ENCODE measurements at places on chromosomes 7 and 10.
A peak's percentile ranks its signal among the peaks of the same experiment; 100 is the strongest.

GRCh38 chr7:50339990-50340500 is 35.5 kb downstream of the IKZF1 start:
- DNase-seq, result no peak

DNA sequence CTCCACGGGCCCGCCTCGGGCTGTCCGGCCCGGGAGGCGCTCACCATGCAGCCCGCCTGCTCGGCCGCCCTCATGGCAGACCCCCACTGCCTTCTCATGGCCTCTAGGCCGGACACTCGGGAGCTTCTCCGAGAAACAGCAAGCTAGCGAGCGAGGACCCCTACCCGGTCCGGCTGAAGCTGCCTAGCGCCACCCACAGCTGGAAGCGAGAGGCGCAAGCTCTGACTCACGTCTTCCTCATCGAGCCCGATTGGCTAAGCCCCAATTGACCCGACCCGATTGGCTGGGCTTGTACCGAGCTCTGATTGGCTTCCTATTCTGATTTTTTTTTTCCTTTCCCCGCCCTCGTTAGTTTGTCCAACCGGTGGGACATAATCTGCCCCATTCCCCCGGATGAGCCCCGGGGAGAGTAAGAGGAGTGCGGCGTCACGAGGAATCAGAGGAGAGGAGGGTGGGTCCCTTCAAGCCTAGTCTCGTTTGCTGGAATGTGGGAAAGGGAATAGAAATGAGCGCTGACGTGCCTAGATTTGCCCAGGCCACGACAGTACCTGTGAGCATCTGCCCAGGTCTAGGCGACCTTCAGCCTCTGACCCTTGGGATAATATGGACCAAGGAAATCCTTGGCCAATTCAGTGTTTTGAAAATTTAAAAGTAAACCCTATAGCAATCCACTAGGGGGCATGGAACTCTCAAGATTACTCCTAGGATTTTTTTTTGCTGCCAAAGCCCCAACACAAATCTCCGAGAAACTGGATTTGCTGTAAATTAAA is at the start of gene TYSND1:
Gene TYSND1, minus strand, starts transcription at position 212 of the 770 bp plus-strand sequence. Its CDS starts 114 bp downstream, at position 98.
- DNase-seq, result peak; percentile 78

DNA sequence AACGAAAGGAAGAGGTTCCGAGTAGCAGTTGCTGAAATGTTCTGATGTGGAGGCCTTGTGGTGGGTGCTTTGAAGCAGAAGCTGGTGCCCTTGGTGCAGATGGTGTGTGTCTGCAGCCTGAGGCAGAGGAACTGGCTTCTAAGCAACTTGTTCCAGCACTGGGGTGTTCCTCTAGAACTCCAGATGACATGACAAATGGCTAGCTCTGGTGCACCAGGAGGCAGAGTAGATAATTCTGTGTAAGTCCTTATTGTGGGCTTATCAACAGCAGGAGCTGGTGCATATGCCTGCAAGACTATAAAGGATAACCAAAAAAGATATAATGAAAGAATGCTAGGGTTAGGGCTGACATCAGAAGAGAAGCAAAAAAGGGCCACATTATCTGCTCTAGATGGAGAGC is 76.5 kb downstream of the ARL5B start:
- no peak for DNase-seq

GRCh38 chr10:102764470-102765161 is 20.9 kb downstream of the WBP1L start:
- DNase-seq, result no peak

GRCh38 chr10:127979045-127979444 is 72.1 kb downstream of the PTPRE start:
- no peak for DNase-seq

DNA sequence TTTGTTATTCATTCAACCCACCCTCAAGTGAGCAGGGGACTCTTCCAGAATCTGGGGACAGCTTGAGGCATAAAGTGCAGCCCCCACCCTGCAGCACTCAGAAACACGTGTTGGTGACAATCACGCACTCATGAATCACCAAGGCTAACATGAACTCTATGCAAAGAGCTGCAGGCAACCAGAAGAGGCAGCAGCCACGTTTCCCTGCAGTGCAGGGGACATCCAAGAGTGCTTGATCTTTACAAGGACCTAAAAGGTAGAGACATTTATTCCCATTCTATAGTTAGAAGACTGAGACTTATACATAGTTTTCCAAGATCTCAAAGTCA is 135.2 kb upstream of the GDF10 start:
- no peak for DNase-seq

DNA sequence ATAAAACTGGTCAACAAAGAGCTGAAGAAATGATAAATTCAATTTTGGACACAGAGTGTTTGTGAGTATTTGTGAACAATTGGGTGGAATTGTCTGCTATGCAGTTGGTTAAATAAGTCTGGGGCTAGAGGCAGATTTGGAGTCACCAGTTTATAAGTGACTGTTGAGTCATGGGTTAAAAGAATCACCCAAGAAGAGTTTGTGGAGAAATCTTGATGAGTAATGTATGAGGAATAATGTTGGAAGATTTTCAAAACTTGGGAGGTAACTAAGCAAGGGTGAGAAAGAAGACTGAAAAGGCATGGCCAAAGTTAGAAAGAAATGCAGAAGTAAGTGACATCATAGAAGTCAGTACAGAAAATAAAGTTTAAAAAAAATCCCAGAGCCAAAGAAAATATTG is 750.7 kb downstream of the MAGI2 start:
- DNase-seq, result no peak

DNA sequence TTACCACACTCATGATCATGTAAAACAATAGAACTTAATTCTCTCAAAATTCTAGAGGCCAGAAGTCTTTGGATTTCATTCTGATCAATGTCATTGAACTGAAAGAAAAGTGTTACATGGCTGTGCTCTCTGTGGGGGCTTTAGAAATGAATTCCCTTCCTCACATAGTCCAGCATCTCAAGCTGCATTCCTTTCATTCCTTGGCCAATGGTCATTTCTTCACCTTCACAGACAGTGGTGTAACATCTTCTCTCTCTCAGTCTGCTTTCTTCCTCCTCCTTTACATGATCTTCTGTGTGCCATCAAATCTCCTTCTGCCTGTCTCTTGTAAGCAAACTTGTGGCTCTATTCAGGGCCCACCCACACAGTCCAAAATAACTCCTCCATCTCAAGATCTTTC is 735.3 kb downstream of the SUGCT start:
- DNase-seq, result no peak

- no peak for DNase-seq
Observed at GRCh38 chr10:74167443-74167842, 16.4 kb downstream of the ADK start.

- no peak for DNase-seq
Observed at GRCh38 chr7:52209614-52210013, 825.8 kb upstream of the POM121L12 start.

GRCh38 chr7:27235387-27236311 is 7.0 kb upstream of the EVX1 start:
- DNase-seq, result no peak

DNA sequence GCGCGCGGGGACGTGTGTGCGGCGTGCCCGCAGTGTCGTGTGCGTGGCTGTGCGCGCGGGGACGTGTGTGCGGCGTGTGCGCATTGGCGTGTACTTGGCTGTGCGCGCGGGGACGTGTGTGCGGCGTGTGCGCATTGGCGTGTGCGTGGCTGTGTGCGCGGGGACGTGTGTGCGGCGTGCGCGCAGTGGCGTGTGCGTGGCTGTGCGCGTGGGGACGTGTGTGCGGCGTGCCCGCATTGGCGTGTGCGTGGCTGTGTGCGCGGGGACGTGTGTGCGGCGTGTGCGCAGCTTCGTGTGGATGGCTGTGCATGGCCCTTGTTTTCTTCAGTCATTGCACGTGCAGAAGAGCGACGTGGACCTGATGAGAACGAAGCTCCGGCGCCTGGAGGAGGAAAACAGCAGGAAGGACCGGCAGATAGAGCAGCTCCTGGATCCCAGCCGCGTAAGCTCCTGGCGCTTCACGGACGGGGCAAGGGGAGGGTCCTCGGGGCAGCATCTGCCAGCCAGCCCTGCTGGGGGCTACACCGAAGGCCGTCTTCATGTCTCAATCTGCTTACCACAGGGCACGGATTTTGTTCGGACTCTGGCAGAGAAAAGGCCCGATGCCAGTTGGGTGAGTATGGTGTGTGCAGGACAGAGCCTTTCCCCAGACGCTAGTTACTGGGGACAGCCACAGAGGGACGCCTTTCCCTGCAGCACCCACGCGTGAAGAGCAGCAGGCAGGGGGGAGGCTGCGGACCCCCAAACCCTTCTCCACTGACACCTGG is 19.3 kb downstream of the IQCE start:
- DNase-seq, result no peak

DNA sequence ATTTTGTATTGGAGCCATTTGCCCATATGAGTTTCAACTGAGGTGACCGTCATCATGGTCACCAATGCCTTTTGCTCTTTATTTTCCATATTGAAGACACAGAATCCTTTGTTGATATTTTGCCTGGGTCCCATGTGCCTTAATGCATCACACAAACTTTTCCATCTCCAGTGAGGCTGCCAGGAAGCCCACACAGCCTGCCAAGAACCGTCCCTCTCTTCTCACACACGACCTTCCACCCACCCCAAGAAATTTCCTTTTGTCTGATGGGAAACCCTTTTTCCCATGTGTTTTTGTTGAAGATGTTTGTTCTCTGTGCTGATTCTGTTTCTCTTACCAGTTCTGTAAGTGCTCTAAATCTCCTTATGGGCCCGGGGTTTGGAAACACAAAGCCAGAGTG is 168.9 kb downstream of the CSTF2T start:
- no peak for DNase-seq

DNA sequence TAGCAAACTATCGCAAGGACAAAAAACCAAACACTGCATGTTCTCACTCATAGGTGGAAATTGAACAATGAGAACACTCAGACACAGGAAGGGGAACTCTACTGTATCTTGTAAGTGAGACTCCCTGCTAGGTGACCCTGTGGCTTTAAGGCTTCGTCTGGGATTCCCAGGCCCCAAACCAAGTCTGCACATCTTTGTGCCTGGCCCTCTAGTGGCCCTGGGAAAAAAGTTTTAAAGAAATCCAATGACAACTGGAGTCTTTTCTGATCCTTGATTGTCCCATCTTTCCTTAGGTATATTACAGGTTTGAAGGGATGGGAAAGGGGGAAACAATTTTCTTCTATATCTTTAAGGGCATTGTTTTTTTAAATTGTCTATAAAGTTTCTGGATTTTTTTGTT is 10.6 kb upstream of the LIPM start:
- DNase-seq, result no peak

- no peak for DNase-seq
Observed at GRCh38 chr7:58316-58715, 134.1 kb upstream of the FAM20C start.

GRCh38 chr10:20256969-20257368 is 440.7 kb downstream of the PLXDC2 start:
- DNase-seq, result no peak

GRCh38 chr10:76010703-76011102 is 579.3 kb downstream of the LRMDA start:
- no peak for DNase-seq

- no peak for DNase-seq
Observed at GRCh38 chr10:83425306-83425705, 714.0 kb upstream of the GHITM start.

DNA sequence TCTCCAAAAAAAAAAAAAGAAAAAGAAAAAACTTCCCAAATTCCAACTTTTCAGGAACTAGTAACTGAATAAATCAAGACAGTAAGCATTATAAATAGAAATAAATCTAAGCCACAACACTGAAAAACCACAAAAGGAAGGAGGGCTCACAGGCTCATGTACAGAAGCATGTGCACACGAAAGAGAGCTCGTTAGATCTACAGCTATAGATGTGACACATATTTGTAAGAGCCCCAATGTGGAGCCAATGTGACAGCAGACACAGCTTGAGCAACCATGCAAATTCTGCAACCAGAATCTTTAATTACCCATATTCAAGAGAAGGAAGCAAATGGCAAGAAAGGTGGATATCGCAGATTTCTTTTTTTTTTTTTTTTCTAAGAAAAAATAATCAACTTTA is 94.7 kb downstream of the SORBS1 start:
- DNase-seq, result no peak

DNA sequence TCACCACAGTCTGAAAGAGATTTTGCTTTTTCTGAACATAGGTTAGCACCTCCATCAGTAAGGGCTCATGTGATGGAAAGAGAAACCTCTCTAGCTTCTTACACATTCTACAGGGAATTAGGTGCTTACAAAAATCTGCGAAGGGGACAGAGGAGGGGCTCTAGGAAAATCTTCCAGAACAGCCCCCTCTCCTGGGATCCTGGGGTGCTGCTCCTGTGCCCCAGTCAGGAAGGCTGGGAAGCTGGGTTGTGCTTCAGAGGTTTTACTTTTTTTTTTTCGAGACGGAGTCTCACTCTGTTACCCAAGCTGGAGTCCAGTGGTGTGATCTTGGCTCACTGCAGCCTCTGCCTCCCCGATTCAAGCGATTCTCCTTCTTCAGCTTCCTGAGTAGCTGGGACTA is 7.5 kb upstream of the FAM171A1 start:
- DNase-seq, result no peak

DNA sequence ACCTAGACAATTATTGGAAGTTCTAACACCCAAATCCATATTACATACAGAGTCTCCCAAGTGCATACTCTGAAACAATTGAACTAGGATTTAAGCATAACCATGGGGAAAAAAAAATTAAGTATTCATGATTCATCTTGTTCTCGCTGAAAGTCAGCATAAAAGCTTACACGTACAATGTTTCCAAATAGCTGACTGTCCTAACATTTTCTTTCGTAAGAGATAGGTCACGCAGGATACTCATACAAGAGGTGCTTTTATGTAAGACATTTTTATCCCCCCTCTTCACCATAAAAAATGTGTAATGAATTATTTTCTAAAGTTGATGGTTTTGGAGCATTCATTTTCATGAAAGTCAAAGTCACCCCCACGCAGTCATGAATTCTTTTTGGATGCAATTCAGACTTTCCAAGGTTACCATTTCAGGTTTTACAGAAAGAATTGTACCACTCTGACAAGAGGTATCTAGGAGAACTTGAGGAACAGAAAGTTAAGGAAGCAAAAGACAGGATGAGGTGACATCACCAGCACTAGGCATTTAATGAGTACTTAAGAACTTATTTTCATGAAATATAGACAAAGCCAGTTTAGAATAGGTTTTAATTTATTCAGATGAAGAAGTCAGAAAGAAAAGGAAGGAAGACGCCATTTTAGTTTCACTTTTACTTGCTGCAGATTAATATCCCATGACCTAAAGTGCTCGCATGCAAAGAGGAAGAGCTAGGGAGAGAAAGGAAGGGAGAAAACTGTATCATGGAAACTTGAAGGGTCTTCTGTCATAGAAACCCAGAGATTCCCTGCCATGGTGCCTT is 55.8 kb downstream of the TMEM26 start:
- DNase-seq, result no peak

DNA sequence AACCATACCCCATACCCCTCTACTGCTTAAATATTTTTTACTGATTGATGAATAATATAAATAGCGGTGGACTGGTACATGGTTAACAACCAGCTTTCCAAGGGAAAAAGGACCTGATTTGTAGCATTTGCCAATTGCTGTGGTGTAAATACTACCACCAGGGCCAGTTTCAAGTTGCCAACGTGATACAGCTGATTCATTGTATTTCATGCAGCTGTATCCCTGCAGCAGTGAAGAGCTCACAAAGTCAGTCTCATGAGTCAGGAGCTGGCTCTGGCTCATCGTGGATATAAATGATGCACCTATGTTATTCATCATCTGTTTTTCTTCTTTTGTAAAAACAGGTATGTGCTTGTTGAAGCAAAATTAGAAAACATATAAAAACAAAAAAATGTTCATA is 15.2 kb downstream of the CALML5 start:
- DNase-seq, result no peak

GRCh38 chr7:91089382-91089963 is 174.8 kb upstream of the FZD1 start:
- no peak for DNase-seq

GRCh38 chr7:111012149-111012548 is 78.8 kb upstream of the LRRN3 start:
- DNase-seq, result no peak

- no peak for DNase-seq
Observed at GRCh38 chr7:70466725-70467364, 665.1 kb upstream of the GALNT17 start.

Measured in GOT3 (cell line).